ENCODE measurements at places on chromosomes 7 and 10.

GRCh38 chr7:78055599-78055998, 257.0 kb downstream of the PHTF2 start:
- no peak for DNase-seq

GRCh38 chr7:101255796-101256195, 10.9 kb upstream of the FIS1 start:
- DNase-seq: no peak

- no peak for DNase-seq
Observed at GRCh38 chr10:93431361-93431760, 50.8 kb downstream of the MYOF start.

GRCh38 chr7:45211066-45211465, 53.5 kb downstream of the RAMP3 start:
- DNase-seq: no peak

DNA sequence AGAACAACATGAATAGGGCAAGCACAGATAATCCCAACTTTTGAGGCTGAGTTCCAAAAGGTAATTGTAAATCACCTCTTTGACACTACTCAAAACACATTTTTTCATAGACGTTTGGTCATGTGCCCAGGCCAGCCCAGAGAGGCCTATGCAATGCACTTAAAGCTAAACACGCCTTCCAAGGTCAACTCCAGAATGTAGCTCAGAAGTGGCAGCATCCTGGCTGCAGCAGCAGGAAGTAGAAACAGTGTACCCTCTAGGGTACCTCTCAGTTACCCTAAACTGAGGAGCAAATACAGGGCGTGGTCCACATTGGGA, 58.7 kb downstream of the OSBPL3 start:
- no peak for DNase-seq

- DNase-seq: no peak
Observed at GRCh38 chr7:14400271-14400670, 410.8 kb upstream of the ETV1 start.

DNA sequence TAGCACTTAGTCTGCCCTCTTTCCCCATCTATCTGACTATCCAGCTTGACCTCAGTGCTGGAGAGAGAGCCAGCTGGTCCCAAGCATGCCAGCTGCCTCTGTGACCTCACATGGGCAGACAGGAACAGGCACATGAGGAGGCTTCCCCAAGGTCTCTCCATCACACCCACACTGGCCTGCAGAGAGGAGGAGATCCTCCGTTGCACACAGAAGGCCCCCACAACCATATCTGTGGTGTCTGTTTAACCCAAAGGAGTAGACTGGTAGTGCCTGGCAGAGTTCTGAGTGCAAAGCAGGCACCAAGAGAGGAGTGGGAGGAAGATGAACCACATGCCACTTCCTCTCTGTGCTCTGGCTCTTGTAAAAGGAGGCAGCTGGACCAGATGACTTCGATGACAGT, 4.8 kb upstream of the ANK3 start:
- DNase-seq: no peak

DNA sequence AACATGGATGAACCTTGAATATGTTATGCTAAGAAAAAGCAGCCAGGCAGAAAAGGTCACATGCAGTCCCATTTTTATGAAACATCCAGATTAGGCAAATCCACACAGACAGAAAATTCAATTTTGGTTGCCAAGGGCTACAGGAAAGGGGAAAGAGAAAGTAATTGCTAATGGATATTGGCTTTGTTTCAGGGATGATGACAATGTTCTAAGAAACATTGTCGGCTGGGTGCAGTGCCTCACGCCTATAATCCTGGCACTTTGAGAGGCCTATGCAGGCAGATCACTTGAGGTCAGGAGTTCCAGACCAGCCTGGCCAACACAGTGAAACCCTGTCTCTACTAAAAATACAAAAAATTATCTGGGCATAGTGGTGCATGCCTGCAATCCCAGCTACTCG, 23.0 kb downstream of the ZNF33B start:
- no peak for DNase-seq

- no peak for DNase-seq
Observed at GRCh38 chr7:158549616-158550393, 37.8 kb downstream of the PTPRN2 start.

- no peak for DNase-seq
Observed at GRCh38 chr10:80371467-80371866, 14.9 kb downstream of the DYDC2 start.

DNA sequence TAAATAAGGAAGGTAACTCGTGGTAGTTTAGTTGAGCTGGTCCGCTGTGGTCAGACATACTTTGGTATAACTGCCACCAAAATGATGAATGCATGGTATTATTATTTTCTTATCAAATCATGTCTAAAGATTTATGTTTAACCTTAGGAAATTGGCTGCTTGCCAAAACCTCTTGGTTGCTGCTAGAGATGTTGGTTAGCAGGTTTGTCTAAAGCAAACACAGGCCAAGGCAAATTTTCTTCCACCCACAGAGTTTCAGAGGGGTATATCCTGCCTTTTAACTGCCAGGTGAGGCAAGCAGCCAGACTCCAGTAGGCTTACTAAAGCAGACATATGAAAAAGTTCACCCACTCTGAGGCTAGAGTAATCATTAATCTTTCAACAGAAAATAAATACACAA, 101.4 kb downstream of the SEMA3E start:
- DNase-seq: peak; percentile 30

- DNase-seq: no peak
Observed at GRCh38 chr7:114760477-114760876, 161.4 kb upstream of the MDFIC start.

DNA sequence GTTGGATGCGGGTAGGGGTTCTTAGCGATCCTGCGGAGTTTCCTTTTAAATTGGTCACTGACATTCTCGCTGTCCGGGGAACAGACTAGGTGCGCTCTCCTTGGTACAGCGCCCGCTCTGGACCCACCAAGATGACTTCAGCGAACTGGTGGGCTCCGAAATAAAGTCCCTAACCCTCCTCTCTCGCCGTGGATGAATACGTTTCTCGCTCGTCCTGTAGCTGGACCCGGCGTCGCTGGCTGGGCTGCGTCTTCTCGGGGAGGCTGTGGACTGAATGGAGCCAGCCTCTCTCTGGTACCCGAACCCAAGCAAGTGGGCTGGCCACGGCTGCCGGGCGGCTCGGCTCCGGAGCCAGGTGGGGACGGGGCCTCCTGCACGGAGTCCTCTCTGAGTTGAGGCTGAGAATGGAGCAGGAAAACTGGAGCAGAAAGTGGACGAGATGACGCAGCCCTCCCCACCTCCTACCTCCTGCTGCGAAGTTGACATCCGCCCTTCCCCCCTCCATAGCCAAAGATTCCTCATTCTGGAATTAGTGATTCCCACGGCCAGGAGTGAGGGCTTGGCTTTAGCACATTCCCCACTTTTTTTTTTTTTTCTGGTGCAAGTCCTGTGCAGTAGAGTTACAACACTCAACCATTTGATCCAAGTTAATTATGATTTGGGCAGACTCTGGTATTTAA, 1.5 kb downstream of the UNC5B start:
- peak; percentile 66 for DNase-seq

- DNase-seq: no peak
Observed at GRCh38 chr7:134768243-134768642, 11.2 kb upstream of the CALD1 start.

DNA sequence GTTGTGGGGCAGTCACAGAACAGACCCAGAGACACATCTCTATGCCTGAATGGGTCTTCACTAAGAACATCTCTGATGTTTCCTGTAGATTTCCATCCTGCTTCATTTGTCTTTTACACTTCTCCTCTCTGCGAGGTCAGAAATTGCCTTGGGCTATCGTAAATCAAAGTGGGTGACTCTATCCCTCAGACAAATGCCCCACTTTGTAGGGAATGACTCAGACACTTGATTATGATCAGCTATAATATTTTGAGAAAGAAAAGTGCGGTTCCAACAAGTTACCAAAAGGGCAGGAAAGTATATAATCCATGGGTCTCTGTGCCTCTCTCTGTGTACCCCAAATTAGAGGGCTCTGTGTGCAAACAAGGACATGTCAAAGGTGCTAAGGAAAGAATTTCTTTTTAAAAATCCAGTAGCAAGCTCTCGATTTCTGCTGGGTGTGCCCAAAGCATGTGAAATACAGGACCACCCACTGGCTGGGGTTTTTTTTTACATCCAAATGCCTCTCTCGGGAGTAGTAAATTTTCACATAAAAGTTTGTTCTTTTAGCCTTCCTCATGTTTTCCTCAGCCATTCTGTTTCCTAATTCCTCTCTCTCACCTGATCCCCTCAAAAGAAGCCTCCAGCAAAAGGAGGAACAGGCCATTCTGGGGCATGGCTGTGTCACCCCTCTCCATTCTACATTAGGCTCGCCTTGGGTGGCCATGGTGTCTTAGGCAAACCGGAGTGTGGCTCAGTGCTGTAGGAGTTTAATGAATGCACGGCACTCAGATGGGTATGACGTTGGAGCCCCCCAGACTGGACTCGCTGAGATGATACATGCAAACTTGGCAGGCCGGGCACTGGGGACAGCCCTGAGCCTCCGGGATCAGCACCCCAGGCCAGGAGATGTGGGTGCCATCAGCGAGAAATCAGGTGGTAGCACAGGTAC, 6.3 kb upstream of the OPN4 start:
- DNase-seq: peak; percentile 45

DNA sequence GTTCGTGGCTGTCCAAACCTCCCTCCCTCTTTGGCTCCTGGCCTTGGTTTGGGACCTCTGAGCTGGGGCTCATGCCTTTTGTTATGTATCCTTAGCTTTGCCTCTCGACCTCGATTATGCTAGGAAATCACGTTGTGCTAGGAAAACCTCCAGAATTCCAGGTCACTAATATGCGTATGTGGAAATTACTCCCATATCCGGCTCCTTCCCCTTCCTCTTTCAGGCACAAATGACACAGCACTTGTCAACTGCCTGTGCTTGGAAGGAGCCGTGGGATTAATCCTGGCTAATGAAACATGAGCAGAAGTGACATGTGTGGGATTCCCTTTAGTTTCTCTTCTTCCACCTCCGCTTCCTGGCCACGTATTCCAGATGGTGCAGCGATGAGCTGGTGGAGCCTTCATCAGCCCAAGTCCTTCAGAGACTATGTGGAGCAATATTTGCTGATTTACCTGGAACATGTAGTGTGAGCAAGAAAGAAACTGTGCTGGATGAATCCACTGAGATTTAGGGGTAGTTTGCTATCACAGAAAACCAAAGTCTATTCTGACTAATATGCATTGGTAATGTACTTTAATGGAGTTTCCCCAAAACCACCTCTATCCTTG, 149.2 kb downstream of the REEP3 start:
- DNase-seq: no peak

DNA sequence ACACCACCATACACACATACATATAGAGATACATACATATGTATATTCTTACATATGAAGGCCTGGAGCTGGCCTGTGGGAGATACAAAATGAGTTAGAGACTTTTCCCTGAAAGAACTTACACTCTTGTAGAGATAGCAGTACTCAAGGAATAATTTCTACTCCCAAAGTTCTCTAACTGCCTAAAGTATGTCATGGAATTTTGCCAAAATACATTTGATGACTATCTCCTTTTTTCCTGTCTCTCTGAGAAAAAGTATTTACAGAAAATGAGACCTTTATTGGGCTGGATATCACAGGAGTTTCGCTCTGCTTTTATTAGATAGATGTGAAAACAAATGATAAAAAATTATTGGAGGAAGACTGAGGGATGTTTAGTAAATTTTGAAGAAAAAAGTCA, 220.1 kb downstream of the POU6F2 start:
- no peak for DNase-seq

GRCh38 chr7:43612599-43613589, 30.0 kb downstream of the STK17A start:
- DNase-seq: peak; percentile 64

DNA sequence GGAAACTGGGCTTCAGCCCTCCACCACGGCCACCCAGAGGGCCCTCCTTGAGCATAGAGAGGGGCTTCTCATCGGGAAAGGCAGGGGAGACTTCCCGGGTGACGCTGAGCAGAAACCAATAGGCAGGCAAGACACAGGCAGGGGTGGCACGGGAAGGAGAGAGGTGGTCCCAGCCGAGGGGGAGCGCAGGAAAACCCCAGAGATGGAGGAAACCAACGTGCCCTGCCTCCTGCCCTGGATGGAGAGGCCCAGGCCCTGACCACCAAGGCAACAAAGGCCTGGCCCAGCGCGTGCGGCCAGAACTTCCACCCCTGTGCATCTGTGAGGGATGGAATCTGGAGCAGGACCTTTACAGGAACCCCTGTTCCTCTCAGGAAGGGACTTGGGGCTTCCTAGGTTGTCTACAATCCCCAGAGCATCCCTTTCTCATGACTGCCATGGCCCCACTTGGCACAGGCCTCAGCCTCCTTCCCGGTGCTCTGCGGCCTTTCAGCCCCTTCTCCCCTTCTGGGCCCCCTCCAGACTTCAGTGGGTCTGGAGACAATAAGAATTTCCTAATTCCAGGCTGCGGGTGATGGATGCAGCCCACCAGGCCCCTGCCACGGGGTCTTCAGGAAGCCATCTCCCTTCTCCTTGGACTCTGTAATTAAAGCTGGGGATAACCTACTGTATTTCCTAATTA, 137.0 kb upstream of the RET start:
- DNase-seq: no peak

- DNase-seq: no peak
Observed at GRCh38 chr7:90674625-90675024, 78.5 kb downstream of the CDK14 start.

DNA sequence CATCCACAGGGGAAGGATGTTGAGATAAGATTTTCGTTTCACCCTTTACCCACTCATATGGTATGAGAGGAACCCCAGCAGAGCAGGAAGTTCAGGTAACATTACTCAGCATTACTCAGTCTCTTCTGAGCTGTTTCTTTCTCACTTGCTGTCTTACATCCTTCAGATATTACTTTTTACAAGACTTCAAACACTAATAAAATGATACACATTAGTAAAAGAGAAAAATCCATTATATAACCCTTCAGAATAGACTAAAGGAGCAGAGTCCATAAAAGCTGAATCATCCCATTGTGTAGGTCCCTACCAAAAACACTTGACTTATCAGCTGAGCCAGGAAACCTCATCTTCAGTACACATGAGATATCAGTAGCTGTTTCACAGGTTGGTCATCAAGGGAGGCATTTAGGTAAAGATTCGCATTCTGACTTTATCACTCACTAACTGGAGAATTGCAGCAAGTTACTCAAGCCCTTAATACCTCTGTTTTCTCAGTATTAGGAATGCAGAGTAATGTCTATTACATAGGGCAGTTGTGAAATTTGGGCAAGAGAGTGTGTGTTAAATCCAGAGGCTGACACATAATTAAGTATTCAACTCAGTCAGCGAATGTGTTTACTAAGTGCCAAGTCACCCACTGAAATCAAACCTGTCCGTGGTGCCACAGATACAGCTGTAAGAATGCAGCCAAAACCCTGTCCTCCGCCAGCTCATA, 44.7 kb downstream of the KLF6 start:
- peak; percentile 17 for DNase-seq

- no peak for DNase-seq
Observed at GRCh38 chr7:55235115-55235514, 130.0 kb upstream of the LANCL2 start.

GRCh38 chr7:136146925-136147324, 169.8 kb upstream of the MTPN start:
- DNase-seq: no peak
